Lung (tissue), 17 donors: ENCODE measurements at places on chromosomes 11 and 22. TPM values are rescaled to one million over a fixed set of nuclear protein-coding genes. Genes with fewer than 3 reads are reported as not detected.

The CD82 gene
- 162 TPM for polyA plus RNA-seq

The ART1 gene
- not detected for polyA plus RNA-seq

The KCTD14 gene
- polyA plus RNA-seq, result 24.0 TPM

The UCP3 gene
- polyA plus RNA-seq, result 1.9 TPM

The TOB2 gene
- 20.1 TPM for polyA plus RNA-seq

GRCh38 chr11:36478700-36479329, 31.3 kb downstream of the TRAF6 start:
- H3K4me1 ChIP-seq, result no peaks in the 10 kb centered on the region
- DNase-seq, result peak; percentile 82
- H3K36me3 ChIP-seq, result no peaks in the 10 kb centered on the region
- no peaks in the 10 kb centered on the region for H3K27me3 ChIP-seq
- H3K27ac ChIP-seq, result no peak overlapping the region

DNA sequence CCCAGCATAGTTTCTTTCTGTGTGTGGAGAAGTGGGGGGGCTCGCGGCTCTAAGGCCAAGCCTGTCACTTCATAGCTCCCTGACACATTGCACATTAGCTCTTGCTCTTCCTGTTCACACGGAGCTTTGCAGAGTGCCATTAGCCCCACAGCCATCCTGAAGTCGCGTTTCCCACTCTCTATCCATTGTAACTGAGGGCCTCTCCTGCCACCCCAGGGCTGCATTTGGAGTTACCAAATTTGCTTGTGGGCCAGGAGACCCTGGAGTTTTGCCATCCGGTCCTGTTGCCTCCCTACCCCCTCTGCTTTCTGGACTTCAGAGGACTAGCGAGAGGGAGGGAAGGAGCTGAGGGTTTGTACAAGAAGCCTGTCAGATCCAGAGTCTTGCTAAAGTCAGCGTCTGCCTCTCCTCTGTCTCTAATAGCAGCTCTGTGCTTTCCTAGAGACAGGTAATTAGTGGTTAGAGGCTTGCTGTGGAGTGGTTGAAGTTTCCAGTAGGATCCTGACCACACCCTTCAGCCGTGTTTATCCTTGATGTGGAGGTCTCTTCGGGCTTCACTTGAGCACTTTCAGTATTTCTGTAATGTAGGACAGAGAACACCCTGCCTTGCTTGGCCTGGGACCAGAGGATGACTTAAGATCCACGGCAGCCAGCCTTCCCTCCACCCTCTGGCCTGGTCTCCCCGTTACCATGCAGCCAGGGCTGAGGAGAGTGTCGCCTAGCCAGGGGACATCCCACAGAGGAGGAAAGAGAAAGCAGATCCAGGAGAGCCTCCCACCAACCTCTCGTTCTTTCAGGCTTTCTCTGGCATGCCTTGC, 14.1 kb downstream of the DCPS start:
- DNase-seq, result peak; percentile 93
- H3K36me3 ChIP-seq, result no peaks in the 10 kb centered on the region
- H3K27me3 ChIP-seq, result no peaks in the 10 kb centered on the region
- peak overlapping the region; percentile 63 for H3K27ac ChIP-seq
- H3K4me1 ChIP-seq, result peaks cover 8% of the 10 kb centered on the region

DNA sequence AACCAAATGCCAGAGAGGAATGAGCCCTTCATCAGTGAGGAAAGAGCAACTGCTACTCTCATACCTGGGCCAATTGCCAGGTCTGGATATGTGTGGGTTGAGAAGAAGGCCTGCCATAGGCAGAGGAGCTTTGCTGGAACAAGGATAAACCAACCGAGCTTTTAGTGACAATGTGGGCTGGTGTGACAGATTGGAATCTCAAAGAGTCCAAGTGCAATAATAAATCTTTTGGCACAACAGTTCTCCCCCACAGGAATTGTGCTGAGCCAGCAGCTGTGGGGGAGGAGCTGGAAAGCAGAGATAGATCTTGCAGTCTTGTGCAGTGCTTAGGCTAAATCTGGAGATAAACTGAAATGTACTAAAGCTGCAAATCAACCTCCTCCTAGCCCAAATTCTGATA, 79.4 kb upstream of the ISX start:
- no peak overlapping the region for H3K4me3 ChIP-seq
- DNase-seq, result no peak
- no peaks in the 10 kb centered on the region for H3K4me1 ChIP-seq
- no peaks in the 10 kb centered on the region for H3K36me3 ChIP-seq
- no peak overlapping the region for H3K27ac ChIP-seq

GRCh38 chr11:58739725-58740430, 8.1 kb upstream of the GLYAT start:
- H3K36me3 ChIP-seq, result no peaks in the 10 kb centered on the region
- no peak overlapping the region for H3K4me3 ChIP-seq
- H3K27ac ChIP-seq, result no peak overlapping the region
- no peak for DNase-seq

DNA sequence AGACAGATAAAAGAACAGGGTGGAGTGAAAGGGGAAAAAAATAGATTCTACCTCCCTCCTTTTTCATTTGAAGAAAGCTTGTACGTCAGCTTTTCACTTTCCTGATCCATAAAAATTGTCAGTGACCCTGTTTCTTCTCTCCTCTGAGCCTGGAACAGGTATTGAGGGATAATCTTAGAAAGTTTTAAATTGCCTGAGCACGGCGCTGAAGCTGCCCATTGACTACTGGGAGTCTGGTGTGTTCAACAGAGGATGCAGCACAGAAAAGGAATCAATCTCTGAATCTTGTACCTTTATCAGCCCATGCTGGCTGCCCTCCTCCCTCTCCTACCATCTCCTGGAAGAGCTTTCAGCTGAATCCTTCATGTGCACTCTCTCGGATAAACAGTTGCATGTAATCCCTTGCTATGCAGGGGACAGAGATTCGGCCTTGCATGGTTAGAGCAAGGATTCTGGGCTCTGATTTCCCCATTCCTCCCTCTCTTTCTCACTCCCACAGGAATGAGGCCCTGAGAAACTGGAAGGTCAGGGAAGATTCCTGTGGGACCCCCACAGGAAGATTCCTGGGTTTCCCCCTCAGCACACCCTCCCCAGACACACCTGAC, 162.4 kb upstream of the SYN3 start:
- H3K4me3 ChIP-seq, result no peak overlapping the region
- no peaks in the 10 kb centered on the region for H3K4me1 ChIP-seq
- no peak overlapping the region for H3K27ac ChIP-seq
- H3K27me3 ChIP-seq, result no peaks in the 10 kb centered on the region

- H3K36me3 ChIP-seq, result no peaks in the 10 kb centered on the region
- no peak overlapping the region for H3K4me3 ChIP-seq
- H3K27me3 ChIP-seq, result no peaks in the 10 kb centered on the region
These were observed 52.4 kb downstream of the SYT13 start for GRCh38 chr11:45233804-45234170.

- H3K4me3 ChIP-seq, result no peak overlapping the region
- H3K36me3 ChIP-seq, result no peaks in the 10 kb centered on the region
- no peak overlapping the region for H3K27ac ChIP-seq
- DNase-seq, result no peak
- H3K4me1 ChIP-seq, result peaks cover 29% of the 10 kb centered on the region
- H3K27me3 ChIP-seq, result no peaks in the 10 kb centered on the region
These were observed 113.6 kb downstream of the KCNQ1 start for GRCh38 chr11:2558397-2558796.
